LHCN-M2 (cell line): ENCODE measurements at places on chromosomes 16 and 17. TPM values are rescaled to one million over a fixed set of nuclear protein-coding genes. Genes with fewer than 3 reads are reported as not detected.
A peak's percentile ranks its signal among the peaks of the same experiment; 100 is the strongest.

DNA sequence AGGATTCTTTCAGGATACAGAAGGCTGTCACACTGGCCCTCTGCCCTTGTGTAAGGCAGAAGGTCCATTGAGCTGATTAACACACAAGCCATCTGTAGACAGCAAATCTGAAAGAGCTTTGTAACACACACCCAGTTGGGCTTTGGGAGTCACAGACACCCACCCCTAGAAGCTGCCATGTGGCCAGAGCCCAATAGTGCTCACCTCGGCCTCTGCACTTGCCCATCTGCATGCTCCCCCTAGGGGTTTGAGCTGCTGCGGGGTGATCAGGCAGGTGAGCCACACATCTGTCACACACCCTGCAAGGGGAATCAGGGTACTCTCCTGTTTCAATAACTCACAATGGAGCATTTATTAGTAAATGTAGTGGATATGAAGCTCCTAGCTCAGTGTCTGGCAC, 138.3 kb downstream of the CHD9NB start:
- DNase-seq: no peak

DNA sequence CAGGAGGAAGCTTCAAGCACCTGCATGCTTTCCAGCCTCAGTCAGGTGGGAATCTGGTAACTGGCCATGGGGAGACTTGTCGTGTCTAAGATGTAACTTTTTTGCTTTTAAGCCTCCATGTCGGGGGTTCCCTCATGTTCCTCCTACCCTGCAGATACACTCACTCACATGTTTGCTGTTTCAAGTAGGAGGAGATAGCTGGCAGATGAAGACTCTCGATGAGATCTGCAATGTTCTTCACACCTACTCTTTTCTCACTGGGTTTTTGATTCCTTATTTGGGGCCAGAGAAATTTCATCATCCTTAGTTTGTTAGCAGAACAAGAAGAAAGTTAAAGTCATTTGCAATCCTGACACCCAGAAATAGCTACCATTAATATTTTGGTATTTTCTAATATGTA, 24.7 kb downstream of the UTP4 start:
- no peak for DNase-seq

DNA sequence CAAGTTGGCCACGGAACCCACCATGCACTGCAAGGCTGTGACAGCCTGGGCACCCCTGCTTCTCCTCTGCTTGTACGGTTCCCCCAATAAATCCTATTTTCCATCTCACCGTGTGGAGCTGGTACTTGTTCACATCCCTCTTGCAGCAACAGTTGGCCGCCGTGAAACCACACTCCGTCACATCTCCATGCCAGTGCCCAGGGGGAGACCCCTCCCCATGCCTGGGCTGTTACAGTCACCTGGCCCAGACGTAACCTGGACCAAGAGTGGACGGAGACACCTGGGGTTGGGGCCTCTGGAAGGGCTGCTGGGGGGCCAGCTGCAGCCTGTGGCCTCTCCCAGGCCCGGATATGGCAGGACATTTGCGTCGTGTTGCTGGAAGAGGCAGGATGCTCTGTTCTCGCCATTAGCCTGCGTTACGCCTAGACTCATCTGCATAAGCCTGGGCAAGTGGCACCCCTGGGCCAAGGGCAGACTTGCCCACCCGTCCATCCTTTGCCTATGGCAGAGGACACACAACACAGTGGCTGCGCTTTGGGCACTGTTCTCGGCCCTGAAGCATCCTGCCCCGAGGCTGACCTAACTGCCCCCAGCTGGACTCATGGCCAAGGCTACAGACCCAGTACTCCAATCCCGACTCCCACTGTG, 14.2 kb upstream of the KREMEN2 start:
- DNase-seq: no peak

Gene CLDN6
- 0.06 TPM in 2 replicates for total RNA-seq

Gene KRTAP2-2
- not detected in 2 replicates for total RNA-seq

Gene AXIN2
- 1.3 and 1.4 TPM in 2 replicates for total RNA-seq

- DNase-seq: no peak
Measured at GRCh38 chr17:5211458-5211857, 19.8 kb upstream of the ZNF594 start.

Gene ALOX12B
- total RNA-seq: 0.06 TPM in 1 of 2 replicates, not detected in the other

Gene IL4R
- total RNA-seq: 13.8 and 14.5 TPM in 2 replicates

GRCh38 chr16:31409433-31409832, 16.3 kb downstream of the ITGAD start:
- peak; percentile 10 for DNase-seq

Gene KRT16
- not detected in 2 replicates for total RNA-seq

DNA sequence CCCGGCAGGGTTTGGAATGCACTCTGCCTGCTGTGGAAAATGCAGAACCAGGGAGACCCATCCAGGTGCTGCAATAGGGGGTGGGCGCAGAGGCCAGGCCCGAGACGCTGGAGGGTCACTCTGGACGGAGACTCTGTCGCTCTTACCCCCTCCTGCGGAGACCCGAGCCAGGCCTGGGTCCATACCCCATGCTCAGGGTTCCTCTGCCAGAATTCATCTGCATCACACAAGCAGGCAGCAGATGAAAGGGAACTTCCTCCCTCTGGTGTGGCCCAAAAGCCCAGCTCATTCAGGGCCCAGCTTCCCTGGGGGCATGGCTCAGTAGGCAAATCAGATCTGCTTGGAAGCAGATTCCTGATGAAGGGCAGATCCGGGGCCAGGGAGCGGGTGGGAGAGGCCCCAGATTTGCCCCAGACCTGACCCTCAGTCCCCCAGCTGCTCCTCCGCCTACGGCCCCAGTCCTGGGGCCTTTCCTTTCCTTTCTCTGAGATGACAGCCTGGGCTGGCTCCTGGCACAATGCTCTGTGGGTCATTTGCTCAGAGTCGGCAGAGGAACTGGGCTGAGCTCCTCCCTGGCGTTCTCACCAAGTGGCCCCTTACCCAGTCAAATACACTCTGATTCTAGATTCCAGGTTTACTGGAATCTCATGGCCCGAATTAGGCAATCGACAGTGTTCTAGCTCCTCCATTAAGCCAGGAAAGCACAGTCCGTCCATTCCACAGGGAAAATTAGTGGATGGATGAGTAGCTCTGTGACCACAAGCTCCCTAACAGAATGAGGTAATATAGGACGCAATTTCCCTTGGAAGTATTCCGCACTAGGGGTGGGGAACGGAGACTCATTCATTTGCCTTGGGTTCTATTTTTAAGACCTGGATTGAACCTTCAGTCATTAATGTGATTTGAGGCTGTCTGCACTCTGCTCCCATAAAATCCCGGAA, 19.1 kb upstream of the RASD1 start:
- DNase-seq: no peak

GRCh38 chr16:12703935-12704334, 99.8 kb downstream of the CPPED1 start:
- DNase-seq: no peak

Gene LGALS9
- 0.11 TPM in 1 of 2 replicates, not detected in the other for total RNA-seq

GRCh38 chr16:49330562-49331201, 42.9 kb upstream of the C16orf78 start:
- no peak for DNase-seq

DNA sequence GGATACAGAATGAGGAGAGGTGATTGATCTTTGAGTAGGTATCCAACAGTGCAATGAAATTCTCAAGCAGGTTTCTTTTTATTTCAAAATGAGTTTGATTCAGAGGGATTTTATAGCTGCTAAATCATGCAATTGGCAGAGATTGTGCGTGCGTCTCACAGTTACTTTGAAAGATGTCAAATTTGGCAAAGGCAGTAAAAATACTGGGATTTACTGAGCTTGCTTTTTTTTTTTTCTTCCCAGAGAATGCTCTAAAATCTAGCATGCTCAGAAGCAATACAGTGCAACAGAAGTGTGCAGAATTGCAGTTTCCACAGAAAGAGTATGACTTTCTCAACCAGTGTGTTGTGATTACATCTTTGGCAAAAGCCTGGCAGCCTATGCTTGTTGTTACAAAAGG, 410.7 kb upstream of the GOT2 start:
- DNase-seq: no peak

Gene NPTX1
- 0.45 and 0.80 TPM in 2 replicates for total RNA-seq

DNA sequence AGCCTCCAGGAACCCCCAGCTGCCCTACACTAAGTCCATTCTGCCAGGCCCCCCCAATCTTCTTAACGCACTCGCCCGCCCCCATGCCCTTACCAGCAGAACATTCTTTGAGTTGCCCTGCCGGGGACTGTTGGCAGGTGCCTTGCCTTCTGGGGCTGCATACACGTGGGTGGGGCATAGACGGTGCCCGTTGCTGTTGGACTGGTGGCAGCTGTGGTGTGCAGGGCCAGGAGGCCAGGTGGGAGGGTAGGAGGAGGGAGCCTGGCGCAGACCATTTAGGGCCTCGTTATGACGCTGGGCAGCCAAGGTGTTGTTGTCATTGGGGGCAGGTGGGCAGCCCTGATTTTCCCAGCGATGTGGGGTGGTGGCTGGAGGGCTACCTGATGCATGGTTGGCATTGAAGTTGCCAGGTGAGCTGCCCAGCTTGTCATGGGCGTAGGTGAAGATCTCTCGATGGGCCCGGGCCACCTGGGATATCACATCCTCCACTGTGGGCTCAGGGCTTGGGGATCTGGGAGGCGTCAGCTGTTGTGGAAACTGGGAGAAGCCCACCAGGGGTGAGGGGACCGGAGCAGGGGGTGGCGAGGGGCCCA, 4.9 kb downstream of the NR1D1 start:
- DNase-seq: no peak

GRCh38 chr17:74435775-74436359, 4.0 kb downstream of the GPRC5C start:
- no peak for DNase-seq

GRCh38 chr17:40121181-40122135, at the start of gene MSL1:
MSL1 (plus strand) TSS chr17:40121971; CDS start chr17:40122613, 642 bp downstream.
- peak; percentile 72 for DNase-seq

- DNase-seq: no peak
Measured at GRCh38 chr17:12230481-12231354, 210.0 kb downstream of the MAP2K4 start.

Gene GPR179
- under 0.01 TPM in 1 of 2 replicates, not detected in the other for total RNA-seq

DNA sequence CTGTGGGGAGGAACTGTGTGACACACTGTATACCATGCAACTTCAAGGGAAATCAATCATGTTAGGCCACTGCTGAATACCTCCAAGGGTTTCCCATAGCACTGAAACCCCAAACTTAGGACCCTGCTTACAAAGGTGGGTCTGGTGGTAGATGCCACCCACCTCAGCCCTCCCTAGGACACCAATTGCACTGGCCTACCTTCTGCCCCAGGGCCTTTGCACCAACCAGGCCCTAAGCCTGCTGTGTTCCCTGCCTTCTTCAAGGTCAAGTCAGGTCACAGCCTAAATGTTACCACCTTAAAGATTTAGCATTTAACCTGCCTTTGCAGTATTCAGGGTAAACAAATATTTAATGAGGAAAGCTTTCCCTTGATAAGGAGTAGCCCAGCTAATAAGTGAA, 185.8 kb downstream of the ZFHX3 start:
- DNase-seq: no peak

DNA sequence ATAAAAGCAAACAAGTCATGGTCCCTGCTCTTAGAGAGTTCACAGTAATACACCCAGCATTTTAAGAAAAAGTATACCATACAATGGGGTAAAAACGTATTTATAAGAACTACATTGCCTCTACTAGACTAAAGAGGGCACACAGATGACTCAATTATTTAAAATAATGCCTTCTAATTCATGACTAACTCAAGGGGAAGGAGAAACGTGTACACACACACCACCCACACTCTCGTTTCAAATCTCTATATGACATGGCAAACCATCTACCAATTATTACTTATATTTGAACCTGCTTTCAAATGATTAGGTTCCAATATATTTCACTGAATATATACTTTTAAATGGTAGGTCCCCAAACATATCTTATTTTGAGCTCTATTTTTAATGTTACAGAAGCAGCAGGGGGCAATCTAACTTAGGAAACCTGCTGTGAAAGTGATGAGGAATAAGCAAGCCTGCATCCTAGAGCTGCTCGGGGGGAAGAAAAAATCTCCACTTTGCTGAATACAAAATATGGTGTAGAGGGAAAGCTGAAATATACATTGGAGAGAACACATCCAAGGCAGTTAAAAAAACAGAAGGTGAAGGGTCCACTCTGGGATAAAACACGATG, 232.4 kb upstream of the PSMD7 start:
- no peak for DNase-seq

Gene HOXB2
- total RNA-seq: 59.3 and 65.3 TPM in 2 replicates

- DNase-seq: peak; percentile 91
Measured at GRCh38 chr16:82995924-82996441, 369.2 kb downstream of the CDH13 start.

DNA sequence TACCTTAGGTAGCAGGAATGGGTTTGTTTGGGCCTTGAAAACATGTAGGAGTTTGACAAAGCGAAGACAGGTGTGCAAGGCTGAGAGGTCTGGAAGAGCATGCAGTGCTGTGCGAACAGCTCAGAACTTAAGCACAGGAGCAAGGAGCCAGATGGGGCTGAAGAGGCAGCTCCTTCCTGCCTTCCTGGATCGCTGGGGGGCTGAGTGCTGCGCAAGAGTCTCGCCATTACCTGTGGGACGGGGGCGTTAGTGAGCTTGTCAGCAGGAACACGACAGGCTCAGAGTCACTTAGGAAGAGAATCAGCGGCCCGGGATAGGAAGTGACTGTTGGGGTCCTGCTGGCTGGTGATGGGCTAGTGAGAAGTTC, 464 bp upstream of the MRM1 start:
- DNase-seq: no peak

- no peak for DNase-seq
Measured at GRCh38 chr16:86221085-86221484, 289.2 kb upstream of the FOXF1 start.

DNA sequence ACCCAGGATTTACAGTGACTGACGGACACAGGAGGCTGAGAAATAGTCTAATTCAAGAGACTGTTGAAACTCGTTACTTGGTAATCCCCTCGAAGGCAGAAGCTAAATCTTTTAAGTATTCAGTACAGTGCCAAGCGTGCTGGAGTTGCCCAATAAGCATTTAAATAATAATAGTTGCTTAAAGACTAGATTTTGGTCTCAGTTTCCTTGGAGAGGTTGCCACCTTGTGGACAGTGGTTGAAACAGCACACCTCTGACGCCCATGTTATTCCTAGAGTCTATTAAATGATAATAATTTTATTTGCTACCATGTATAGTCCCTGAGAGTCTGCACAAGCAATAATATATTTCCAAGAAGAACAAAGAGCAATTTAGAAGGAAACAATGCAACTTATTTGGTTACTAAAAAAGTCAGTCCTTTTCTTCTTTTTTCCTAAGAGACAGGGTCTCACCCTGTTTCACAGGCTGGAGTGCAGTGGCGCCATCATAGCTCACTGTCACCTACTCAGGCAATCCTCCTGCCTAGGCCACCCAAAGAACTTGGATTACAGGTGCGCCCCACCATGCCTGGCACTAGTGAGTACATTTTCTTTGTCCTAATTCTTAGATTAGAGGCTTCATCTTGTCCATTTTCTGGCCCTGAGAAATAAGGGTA, 138.0 kb upstream of the NUDT7 start:
- peak; percentile 53 for DNase-seq
